ENCODE measurements at places on chromosomes 5 and 9. TPM values are rescaled to one million over a fixed set of nuclear protein-coding genes. Genes with fewer than 3 reads are reported as not detected.

TMEM250 gene
- 25.9 TPM for total RNA-seq

AQP3 gene
- 1.2 TPM for total RNA-seq

GRCh38 chr9:76859860-76860259 is 46.1 kb downstream of the PRUNE2 start:
- DNase-seq, result no peak

SLC45A2 gene
- not detected for total RNA-seq

DNA sequence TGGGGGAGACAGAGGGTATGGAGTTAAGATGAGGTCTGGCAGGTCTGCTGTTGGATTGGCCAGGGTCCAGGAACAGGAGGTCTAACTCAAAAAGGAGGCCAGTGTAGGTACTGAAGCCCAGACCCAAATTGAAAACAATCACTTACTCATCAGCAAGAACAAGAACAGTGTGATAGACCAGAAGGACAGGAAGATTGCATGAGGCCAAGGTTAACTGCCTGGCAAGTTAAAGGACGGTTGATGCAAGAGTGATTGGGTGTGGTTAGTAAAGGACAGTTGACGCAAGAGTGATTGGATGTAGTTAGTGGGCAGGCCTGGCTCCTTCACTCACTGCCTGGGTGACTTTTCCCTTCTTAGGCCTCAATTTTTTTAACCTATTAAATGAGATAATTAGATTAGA is 132.6 kb downstream of the PDZD2 start:
- DNase-seq, result no peak

CNOT8 gene
- total RNA-seq, result 78.6 TPM

PCDHB13 gene
- total RNA-seq, result not detected

DNA sequence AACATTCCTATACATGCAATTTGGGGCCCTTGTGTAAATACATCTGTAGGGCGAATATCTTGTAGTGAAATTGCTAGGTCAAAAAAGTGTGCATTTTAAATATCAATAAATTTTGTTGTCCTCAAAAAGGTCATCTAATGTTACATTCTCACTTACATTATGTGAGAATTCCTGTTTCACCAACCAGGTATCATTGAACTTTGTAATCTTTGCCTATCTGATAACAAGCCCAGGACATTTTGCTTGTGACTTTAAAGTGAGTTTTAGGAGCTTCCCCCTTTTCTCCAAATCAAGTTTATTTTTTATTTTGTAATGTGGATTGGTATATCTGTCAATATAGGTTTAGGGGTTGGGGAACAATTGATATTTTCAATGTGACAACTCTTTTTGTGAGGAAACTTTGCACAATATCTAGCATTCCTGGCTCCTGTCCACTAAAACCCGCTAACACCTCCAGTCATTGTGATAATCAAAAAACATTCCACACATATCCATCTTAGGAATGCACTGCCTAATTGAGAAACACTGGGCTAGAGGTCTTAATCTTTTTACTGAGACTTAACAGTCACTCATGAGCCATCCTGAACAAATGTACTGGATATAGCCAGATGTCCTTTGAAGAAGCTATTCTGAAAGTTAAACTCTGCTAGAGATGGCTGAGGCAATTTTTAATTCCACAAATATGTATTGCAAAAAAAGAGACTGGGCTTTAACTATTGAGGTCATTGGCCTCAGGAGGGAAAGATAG is 72.5 kb upstream of the SLC1A1 start:
- no peak for DNase-seq
